Hematopoietic multipotent progenitor cell (in vitro differentiated cells): ENCODE measurements at places on chromosomes 6 and 20. TPM values are rescaled to one million over a fixed set of nuclear protein-coding genes. Genes with fewer than 3 reads are reported as not detected.

- DNase-seq: no peak
These were observed 16.8 kb upstream of the RBM38 start for GRCh38 chr20:57374343-57374930.

GRCh38 chr6:137341681-137342195 lies 122.6 kb upstream of the IFNGR1 start:
- DNase-seq: peak; percentile 12

GRCh38 chr6:17456711-17457110 lies 63.3 kb downstream of the CAP2 start:
- DNase-seq: no peak

Gene MPIG6B
- total RNA-seq: 7.8 TPM

DNA sequence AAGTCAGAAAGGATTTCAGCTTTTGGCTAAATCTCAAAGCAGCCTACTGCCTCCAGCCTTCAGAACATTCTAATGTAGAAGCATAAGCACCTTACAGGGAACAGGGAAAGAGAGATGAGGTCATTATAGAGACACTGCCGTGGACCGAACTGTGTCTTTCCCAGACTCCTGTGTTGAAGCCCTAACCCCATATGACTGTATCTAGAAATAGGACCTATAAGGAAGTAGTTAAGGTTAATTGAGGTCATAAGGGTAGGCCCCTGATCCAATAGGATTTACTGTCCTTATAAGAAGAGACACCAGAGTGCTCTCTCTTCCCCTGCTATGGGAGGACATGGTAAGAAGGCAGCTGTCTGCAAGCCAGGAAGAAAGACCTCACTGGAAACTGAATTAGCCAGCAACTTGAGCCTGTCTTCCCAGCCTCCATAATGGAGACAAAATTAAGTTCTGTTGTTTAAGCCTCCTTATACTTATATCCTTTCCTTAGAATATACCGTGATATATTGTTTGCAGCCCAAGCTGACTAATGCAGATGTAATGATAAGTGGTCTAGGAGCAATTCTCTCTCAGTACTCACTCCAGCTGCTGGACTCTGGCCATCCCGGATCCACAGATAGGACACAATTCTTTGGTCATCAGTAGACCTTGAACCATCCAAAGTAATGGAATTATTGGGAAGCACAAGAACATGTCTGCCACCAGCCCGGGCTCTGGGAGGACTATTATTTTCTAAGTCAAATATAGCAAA lies 71.4 kb downstream of the ALDH5A1 start:
- DNase-seq: no peak

DNA sequence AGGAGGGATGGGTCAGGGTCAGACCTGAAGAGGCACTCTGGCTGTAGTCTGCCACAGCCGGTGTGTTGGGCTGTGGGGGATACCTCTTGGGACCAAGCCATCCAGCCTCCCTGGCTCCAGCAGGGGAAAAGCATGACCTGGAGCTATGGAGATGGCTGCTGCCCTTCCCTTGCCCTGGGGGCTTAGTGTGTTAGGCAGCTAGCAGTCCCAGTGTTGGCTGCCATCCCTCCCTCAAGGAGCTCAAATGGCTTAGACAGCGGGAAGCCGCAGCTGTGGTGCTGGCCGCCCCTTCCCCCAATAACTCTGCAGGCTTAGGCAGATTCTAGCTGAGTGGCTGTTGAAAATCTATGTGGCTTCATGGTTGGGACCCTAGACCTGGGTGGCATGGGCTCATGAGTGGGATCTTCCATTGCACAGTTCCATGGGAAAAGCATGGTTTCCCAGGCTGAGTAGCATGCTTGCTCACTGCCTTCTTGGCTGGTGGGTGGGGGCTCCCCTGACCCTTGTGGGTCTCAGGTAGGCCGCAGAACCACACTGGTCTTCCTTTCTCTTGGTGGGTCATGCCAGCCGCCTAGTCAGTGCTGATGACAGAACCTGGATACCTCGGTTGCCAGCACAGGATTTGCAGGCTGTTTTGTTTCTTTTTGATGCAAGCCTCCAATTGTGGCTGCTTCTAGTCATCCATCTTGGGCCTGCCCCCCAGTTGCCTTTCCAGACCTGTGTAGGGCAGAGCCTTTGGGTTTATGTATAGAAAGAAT lies 69.0 kb upstream of the AHI1 start:
- no peak for DNase-seq

Gene PAK5
- not detected for total RNA-seq

GRCh38 chr20:24153101-24154040 lies 164.8 kb upstream of the GGTLC1 start:
- DNase-seq: no peak
